Stimulated activated CD8-positive, alpha-beta memory T cell treated with anti-CD3 and anti-CD28 coated beads, Interleukin-4, amount 100 ng/mL, for 1 hour (primary cell): ENCODE measurements at places on chromosomes 12 and 14.

GRCh38 chr12:108365324-108365723 is 26.2 kb upstream of the CMKLR1 start:
- DNase-seq, result no peak

DNA sequence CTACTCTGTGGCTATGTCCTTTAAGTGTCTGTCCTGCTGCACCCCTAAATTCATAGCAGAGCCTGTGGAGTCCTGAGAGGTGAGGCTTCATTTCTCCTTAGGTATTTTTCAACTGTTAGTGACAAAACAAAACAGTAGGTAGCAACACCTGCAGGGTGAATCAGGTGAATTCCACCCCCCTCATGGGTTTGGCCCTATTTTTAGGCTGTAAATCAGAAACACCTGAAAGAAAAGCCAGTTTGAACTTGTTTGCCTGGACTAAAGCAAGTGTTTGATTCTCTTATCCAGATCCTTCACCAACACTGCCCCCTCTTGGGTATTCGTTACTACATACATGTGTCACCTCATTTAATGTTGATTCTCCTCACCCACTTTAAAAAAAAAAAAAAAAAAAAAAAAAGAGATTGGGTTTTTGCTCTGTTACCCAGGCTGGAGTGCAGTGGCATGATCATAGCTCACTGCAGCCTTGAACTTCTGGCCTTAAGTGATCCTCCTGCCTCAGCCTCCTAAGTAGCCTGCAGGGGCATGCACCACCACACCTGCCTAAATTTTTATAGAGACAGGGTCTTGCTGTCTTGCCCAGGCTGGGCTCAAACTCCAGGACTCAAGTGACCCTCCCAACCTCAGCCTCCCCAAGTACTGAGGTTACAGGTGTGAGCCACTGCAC is 10.3 kb downstream of the TBPL2 start:
- DNase-seq, result no peak

- DNase-seq, result no peak
Measured at GRCh38 chr12:57897286-57897974, 43.9 kb upstream of the ATP23 start.

GRCh38 chr12:79296871-79297270 is 393.9 kb downstream of the PAWR start:
- no peak for DNase-seq

DNA sequence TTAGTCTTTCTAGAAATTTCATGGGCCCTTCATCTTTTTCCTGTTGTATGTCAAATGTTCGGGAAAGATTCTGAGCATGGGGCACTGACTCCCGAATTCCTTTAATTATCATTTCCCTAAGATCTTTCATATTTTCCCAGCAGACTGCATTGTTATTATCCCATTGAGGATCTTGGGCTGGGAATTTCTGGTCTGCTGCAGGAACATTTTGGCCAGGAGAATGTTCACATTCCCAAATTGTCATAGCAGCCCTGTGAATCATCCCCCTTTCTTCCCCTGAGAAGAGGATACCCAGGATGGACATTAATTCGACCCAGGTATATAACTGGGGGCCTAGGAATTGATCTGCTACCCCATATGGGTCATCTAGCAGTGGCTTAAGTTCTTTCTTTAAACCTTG is 112.5 kb downstream of the RIN3 start:
- DNase-seq, result no peak

DNA sequence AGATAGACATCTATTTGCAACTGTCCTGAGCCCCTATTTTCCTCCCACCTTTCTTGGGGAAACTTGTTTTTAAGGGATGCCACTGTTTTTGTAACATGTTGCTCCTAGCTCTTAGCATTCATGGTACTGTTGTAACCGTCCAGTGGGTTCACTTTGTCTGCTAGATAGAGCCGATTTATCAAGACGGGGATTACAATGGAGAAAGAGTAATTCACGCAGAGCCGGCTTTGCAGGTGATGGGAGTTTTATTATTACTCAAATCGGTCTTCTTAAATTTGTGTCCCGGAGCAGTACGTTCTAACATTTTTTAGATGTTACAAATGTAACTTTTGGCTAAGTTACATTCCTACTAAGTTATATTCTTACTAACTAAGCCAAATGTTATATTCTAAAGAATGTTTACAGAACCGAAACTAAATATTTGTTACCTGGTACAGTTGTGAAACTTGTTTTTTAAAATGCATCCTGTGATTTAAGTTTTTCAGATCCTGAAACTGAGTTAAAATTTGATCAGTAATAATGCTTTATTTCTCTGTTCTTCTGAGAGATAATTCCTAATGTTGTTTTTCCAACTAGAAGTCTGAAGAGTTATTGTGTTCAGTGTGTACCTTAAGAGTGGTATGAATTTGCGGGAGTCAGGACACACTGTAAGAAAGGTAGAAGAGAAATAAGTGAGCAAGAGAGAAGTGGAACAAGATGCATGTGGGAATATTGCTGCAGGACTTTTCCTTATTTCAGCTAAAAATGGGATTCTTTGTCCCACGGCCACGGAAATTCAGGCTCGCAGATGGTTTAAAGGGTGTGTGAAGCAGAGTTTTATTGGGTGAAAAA is 20.6 kb upstream of the CLEC2D start:
- no peak for DNase-seq

DNA sequence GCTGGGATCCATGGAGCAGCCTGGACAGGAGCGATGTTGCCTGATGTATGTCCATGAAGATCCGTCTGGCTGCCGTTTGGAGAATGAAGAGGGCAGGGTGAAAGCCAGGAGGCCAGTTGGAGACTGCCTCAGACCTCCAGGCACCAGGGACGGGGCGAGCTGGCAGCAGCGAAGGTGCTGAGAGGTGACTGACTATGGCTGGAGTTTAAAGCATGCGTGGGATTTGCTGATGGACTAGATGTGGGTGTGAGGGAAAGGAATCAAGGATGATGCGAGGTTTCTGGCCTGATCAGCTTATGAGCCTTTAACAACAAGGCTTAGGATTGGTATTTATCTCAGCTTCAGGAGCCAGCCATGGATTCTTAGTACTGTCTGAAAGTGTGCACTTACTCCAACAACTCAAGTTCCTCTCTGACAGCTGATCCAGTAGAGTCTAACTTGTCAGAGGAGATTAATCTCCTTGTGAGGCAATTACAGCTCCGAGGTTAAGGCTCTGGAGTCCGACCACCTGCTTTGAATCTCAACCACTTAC is 49.4 kb downstream of the DYNC1H1 start:
- DNase-seq, result no peak

DNA sequence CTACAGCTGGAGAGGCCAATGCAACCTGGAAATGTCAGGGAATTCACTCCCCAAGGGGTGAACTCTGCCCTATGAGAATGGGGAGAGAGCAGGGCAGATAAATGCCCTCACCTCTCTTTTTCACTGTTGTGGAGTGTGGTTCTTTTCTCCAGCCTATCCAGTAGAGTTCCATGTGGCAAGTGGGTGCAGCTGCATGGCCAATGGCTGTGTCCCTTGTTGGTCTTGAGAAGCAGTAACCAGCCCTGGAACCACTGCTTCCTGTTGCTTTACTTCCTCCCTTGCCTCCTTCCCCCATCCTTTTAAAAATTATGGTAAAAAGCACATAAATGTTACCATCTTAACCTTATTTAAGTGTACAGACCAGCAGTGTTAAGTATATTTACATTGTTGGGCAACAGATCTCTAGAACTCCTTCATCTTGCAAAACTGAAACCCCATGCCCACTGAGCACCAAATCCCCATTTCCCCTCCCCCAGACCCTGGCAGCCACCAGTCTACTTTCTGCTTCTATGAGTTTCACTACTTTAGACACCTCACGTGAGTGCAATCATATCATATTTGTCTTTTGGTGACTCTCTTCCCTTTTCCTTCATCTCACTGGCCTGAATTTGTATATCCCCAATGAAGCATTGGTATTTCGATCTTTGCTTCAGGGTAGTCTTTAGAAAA is 77.0 kb upstream of the GRIP1 start:
- DNase-seq, result no peak

GRCh38 chr12:66678338-66679275 is at the start of gene GRIP1:
TSS of gene GRIP1 (minus strand) at chr12:66679076. CDS start at chr12:66678904, 172 bp downstream.
- no peak for DNase-seq

DNA sequence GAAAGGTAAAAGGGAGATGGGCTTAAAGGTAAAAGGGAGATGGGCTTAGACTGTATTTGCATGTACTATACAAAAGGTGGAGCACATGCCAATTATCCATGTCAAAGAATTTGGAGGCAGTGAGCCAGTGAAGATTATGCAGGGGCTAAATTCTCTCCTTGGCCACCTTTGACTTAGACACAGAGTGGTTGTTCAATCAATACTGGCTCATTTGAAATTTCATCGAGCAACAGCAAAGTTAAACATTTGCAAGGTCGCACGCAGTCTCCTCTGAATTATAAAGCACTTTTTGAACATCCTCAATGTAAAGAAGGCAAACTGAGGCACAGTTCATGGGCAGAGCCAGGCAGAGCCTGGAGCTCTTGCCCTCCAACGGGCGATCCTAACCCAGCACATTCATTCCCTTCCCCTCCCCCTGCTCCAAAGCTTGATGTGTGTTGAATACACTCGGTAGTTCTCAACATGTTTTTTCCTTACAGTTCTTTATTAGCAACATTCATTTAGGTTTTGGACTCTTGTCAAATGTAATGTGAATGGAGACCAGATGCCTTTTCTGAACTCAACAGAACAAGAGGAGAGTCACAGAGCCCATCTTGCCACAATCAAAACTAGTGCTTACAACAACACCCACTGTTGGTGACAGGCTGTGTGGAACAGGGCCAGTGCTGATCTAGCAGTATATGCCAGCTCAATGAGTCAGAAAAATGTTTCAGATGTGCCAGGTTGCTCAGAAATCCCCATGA is 169.7 kb upstream of the G2E3 start:
- DNase-seq, result no peak

DNA sequence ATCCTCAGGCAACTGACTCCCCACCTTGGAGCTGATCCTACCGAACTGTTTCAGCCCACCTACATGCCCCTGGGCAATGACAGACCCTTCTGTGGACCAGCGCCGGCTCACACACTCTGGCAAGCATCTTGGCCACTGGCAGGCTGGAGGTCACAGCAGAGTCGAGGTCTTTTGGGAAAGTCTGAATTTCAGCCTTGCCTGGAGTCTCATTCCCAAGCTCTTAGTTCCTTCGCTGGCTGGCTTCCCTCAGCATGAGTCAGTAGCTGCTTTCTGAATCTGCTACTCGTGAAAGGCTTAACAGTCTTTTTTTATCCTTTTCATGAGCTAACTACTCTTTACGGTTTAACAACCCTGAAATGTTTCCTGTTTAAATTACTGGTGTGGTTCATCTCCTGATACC is 44.5 kb downstream of the ASCL4 start:
- no peak for DNase-seq

DNA sequence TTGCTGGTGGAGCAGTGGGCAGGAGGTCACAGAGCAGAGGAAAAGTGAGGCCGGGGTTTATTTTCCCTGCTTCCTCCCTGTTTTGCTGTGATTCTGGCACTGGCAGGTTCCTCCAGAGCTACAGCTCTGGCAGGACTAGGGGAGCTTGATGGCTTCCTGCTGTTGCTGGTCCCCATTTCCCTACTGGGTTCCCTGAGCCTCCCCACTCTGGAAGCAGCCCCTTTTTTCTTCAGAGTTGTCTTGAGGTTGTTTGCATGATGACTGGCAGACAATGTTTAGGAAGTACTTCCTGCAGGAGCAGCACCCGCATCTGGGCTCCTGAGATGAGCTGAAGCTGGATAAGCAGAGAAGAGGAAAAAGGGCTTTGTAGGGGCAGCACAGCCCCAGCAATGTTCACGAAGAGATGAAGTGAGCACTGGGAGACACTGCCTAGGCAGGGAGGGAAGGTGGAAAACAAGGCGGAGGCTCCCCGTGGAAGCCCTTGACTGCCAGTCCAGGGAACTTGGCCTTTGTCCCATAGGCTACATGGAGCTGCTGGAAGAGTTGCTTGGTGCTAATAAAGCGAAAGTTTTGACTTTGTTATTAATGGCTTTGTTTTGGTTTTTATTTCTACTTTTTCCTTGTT is 126.9 kb downstream of the SLC38A6 start:
- no peak for DNase-seq

DNA sequence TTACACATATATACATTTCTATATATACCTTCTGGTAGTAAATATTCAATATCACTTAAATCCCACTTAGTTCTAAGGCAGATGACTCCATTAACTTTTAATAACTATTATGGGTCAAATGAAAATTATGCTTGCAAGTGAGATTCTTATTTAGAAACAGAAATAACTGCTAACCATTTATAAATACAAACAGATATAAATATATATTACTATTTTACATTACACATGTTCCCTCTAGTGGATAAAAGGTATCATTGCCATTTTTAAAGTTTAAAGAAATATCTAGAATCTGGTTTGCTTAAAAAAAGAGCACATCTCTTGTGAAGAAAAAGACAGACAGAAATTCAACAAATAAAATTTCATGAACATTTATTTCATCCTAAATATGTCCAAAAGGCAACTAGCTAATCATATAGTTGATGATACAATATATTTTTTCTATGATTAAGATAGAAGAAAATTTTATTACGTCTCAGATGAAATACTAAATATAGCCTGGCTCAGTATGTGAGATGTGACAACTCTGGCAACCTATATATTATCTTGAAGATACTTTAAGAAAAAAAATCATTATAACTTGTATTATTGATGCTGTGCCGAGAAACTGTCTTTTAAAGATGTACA is 11.7 kb upstream of the RAD51AP1 start:
- DNase-seq, result no peak

DNA sequence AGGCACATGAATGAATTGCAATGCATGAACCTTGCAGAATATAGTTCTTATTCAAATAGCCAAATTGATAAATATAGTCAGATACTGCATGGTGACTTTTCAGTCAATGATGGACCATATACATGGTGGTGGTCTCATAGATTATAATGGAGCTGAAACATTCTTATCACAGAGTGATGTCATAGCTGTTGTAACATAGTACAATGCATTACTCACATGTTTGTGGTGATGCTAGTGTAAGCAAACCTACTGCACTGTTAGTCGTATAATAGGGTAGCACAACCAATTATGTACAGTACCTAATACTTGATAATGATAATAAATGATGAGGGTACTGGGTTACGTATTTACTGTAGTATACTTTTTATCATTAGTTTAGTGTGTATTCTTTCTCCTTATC is 280.3 kb downstream of the BCAT1 start:
- DNase-seq, result no peak

DNA sequence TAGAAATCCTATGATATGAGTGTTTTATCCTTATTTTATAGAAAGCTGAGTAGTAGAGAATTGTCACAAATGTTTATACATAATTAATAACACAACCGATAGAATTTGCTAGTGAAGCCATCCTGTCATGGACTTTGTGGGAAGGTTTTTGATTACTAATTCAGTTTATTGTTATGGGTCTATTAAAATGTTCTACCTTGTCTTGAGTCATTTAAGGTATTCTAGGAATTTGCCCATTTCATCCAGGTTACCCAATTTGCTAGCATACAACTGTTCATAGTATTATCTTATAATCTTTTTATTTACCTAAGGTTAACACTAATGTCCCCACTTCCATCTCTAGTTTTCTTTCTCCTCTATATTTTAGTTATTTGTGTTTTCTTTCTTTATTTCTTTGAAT is 553.1 kb upstream of the ATXN7L3B start:
- no peak for DNase-seq
